H4 (cell line): ENCODE measurements at places on chromosomes 13 and 19. TPM values are rescaled to one million over a fixed set of nuclear protein-coding genes. Genes with fewer than 3 reads are reported as not detected.

The MIA gene
- total RNA-seq = 1.1 TPM in 1 of 2 replicates, not detected in the other

- DNase-seq = peak; percentile 59
Measured at GRCh38 chr19:17488593-17489391, 18.5 kb downstream of the SLC27A1 start.

DNA sequence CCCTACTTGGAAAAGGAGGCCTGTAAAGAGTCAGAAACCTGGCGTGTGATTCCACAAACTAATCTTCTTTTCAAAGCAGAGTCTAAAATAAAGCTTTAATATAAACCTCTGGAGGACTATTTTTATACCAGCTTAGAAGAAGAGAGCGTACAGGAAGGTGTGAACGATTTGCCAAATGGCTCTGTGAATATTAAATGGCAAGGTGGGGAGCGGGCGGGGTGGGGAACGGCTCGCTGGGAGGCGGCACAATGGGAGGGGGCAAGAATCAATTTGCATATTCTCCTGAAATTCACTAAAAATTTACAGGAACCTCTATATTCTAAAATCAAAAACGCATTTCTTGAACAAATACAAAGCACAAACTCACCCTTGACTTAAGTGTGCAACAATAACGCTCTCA lies 982 bp downstream of the ZNF780B start:
- DNase-seq = no peak

DNA sequence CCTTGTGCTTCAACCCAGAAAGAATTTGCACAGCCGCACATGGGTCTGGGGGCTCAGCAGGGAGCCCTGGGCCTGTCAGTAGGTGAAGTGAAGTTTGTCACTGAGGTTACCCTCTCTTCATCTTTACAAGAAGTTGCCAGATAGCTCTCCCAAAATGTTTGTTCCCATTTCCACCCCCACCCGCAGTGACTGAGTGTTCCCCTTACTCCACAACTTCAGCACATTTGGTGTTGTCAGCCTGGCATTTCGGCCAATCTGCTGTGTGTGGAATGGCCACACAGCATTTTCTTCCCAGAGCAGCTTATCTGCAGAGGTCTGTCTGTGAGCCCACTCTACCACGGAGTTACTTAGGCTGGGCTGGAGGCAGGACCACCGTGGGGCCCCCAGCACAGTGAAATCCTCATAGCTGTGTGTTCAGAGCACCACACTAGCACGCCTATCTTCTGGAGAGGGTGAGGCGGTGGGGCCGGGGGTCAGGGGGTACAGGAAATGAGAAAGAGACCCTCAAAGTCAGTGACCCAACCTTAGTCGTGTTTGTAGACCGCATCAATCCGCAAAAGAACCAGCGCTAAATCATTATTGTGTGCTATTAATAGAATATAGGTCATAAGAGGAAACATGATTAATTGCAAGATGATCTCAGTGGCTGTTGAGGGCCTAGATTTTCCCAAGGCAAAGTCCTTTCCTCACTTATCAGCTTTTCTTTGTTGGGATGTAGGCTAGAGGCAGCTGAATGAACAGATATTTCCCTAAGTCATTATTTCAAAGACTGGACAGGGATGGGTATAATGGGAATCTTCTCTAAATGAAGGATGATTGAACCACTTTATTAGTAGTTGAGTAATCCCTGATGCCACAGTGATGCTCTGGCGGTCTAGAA lies 116.0 kb downstream of the SIPA1L3 start:
- DNase-seq = no peak
